ENCODE measurements at places on chromosomes 4 and X. TPM values are rescaled to one million over a fixed set of nuclear protein-coding genes. Genes with fewer than 3 reads are reported as not detected.

GRCh38 chrX:49978176-49978575 is 55.8 kb downstream of the CLCN5 start:
- no peak for DNase-seq

- DNase-seq = peak; percentile 52
These were observed 1119.6 kb downstream of the PCDH18 start for GRCh38 chr4:136412708-136413107.

DNA sequence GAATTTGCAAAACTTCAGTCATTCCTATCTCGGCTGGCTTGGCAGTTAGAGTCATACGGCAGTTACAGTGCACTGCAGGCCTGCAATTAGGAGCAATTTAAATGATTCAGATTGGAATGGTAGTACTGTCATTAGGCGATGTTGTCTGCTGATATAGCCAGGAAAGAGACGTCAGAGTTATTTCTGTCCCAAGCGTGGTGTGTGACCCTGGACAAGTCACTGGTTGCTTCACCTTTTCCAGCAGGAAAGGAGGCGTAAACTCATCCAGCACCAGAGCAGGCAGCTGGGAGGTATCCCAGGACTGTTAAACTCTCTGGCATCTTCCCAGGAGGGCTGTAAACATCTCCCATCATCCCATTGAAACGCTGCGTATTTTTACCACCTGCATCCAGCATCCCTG is 836 bp upstream of the LNX1 start:
- peak; percentile 50 for DNase-seq

GRCh38 chr4:165207016-165207430 is 338 bp upstream of the KLHL2 start:
- peak; percentile 35 for DNase-seq

GRCh38 chrX:107716816-107717700 is 58.5 kb downstream of the TSC22D3 start:
- peak; percentile 91 for DNase-seq

Gene DIAPH2
- 16.8 TPM for polyA plus RNA-seq

DNA sequence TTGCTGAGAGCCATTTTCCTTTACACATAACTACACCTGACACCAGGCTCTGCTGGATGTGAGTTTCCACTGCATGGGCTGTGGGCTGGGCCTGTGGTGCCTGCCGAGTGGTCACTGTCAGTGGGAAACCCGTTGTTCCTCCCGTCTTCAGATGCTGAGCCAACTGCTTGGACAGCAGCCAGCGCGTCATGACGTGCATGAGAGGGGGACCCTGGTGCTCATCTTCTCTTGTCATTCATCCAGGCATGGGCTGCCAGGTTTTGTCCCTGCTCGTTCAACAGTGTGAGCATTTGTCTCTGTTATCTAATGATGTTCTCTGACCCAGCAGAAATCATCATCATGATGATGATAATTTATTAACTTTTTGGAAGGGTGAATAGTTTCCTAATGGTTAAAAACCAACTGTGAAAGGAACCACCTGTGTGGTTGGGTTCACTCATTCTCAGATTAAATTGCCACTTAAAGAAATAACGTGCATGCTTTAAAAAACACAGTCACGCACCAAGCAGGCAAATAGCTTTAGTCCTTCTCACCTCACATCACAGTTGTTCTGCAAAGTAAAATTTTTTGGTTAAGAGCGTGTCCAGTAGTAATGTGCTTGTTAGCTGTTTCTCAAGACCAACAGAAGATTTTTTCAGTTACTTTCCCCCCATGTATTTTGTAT is 19.9 kb upstream of the CLDN34 start:
- DNase-seq = no peak

Gene TMEM144
- 1.3 TPM for polyA plus RNA-seq

DNA sequence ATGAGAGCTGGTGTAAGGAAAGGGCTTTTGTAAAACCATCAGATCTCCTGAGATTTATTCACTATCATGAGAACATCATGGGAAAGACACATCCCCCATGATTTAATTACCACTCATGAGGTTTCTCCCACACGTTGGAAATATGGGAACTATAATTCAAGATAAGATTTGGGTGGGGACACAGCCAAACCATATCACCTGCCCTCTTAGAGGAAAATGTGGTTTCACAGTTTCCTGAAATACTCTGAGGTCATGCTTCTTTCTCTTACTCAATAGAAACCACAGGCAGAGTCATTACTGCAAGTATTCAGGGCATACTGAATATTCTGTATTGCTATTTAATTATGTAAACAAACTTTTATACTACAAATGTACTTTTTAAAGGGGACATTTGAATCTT is 1453.3 kb downstream of the PCDH18 start:
- peak; percentile 82 for DNase-seq

Gene ABCG2
- 5.5 TPM for polyA plus RNA-seq

Gene KCTD8
- 0.19 TPM for polyA plus RNA-seq

- DNase-seq = peak; percentile 5
These were observed 274.5 kb downstream of the SLC7A11 start for GRCh38 chr4:137967480-137968190.

Gene HELT
- polyA plus RNA-seq = not detected

- DNase-seq = no peak
These were observed 13.4 kb upstream of the NAF1 start for GRCh38 chr4:163180090-163180489.

Gene SPATA18
- 7.2 TPM for polyA plus RNA-seq

GRCh38 chr4:36281384-36282106 is at the start of gene DTHD1:
Gene DTHD1 (plus strand): TSS chr4:36281616. CDS start chr4:36281759, 143 bp downstream.
- DNase-seq = peak; percentile 15

DNA sequence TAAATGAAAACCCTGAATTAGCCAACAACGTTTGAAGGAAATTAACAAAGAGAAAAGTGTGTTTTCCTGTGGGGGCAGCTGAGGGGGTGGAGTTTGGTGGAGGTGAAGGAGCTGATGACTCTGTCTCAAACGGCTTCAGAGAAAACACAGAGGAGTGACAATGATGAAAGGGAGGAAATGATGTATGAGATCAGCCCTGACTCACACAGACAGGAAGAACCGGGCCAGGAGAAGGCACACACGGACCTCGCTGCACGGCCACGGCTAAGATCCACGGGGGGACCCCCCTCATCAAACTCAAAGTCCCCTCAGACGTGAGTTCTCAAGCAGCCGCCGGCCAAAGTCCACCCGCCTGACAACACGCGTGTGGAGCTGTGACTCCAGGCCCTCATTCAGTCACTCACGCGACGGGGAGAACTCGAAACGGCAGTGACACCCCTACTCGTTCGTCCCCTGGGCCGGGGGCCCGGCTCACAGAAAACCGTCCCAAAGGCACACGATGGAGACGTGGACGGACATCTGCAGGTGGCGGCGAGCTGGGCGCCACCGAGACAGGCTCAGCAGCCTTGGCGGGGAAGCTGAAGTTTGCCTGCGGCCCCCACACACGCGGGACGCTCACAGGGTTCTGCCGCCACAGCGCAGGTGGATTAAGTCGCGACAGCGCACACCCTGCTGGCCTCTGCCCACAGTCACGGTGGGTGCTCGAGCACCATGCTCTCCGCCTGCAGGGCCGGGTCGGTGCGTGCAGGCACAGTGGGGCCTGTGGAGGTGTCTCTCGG is 28.8 kb downstream of the PPP2R3B start:
- DNase-seq = peak; percentile 74

DNA sequence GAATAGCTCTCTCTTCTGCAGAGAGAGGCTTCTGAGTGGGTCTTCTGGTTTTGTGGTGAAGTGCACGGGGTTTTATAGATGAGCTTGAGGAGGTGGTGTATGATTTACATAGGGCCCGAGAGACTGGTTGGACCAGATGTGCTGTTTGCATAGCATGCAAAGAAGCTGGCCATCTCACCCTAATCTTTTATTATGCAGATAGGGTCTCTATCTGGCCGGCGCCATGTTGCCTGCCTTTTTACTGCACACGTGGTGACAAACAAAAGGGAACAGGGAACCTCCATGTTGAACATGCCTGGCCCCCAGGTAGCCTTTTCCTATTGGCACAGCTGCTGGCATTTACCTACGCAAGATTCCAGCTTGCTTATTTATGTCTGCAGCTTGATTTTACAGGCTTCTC is 473.3 kb upstream of the FAM47C start:
- no peak for DNase-seq

GRCh38 chrX:115940888-115941332 is 229.6 kb upstream of the AGTR2 start:
- DNase-seq = peak; percentile 0

Gene PHOX2B
- not detected for polyA plus RNA-seq

DNA sequence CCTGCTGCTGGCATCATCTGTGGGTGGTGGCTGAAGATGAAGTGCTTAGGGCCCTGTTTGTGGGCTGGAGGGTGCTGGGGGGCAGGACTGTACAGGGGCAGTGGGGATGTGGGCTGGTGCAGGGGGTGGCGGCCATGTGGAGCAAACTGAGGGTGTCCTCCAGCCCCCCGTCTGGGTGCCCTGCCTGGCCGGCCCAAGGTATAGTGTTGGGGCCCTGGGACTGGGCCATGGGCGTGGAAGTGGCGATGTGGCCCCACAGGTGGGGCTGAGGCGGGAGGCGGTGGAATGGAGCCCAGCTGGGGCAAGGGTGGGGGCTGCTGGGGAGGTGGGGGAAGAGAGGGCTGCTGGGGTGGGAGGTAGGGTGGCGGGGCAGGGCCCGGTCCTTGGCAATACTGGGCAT is 9.5 kb upstream of the KDM5C start:
- DNase-seq = no peak

DNA sequence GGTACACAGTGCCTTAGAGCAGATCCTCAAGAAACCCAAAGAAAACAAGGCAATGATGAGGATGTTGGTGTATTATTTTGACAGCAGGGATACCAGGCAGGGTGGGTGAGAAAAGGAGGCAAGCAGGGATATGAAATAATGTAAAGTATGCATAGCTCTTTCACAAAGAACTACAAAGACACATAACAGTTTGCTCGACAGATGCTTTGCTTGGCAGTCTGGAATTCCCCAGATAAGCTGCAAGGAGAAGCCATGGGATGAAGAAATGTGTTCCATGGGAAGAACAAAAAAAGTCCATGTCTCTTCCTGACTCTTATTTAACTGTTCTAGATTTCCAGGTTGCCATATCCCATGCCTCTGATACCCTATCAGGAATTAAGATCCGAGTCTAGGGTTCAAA is 75.4 kb downstream of the FAM13A start:
- DNase-seq = no peak

GRCh38 chr4:18441676-18442075 is 420.1 kb upstream of the LCORL start:
- no peak for DNase-seq

DNA sequence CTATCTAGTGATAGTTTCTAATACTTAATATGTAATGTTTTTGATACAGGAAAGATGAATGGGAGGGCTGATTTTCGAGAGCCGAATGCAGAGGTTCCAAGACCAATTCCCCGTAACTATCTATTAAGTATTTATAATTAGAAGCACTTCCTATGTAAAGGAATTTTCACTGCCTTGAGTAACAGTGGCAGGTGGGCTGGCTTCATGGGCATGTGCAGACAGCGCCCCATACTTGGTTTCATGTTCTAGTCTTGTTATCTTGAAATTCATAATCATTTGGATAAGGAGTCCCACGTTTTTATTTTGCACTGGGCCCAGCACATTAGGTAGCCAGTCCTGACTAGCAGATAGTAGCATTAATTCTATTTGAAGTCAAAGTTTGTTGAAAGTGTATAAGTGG is 1.7 kb downstream of the OCIAD1 start:
- no peak for DNase-seq

Gene TCEAL5
- not detected for polyA plus RNA-seq

DNA sequence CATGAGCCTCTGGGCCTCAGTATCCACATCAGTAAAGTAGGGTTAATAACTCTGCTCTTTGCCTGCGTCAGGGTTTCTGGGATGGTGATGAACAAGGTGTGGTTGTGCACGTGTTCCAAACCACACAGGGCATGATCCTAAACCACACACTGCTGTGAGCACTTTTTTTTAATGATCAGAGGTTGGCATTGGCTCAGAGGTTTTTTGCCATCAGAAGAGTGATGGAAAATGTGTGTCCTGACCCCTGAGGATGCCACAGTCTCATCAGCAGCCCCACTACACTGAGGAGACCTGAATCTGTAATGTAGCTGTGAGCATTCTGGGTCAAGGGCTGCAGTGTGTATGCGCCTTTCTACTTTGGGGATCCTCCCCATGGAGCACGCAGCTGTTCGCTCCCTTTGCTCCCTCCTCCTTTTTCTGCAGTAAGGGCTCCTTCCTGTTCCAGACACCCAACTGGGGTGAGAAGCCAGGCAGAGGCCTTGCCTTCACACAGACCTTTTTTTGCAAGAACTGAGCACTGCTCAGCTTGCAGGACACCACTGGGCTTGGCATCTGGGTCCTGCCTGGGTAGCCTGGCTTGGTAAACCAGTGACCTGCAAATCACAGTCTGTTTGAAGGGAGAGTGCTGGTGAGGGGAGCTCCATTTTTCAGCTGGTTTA is 87.5 kb downstream of the MAMLD1 start:
- no peak for DNase-seq

DNA sequence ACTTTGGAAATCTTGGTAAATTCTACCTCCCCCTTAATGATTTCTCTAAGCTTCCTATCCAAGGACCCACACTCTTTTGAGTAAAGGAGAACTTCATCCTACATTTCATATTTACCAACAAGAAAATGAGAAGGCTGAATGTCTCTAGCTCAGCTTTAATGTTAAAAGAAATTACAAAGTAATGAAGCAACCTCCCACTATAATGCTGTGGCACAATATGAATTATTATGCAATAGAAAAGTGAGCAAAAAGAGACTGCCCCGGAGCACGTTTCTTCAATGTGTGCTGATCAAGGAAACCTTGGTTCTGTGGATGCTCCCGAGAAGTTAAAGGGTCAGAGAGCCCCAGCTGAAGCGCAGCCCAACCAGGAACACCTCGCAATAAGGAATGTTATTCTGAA is 9.1 kb upstream of the TBC1D1 start:
- DNase-seq = no peak

GRCh38 chrX:37332987-37333658 is 16.0 kb upstream of the PRRG1 start:
- no peak for DNase-seq

Gene EPHA5
- 0.16 TPM for polyA plus RNA-seq

GRCh38 chr4:147138171-147138570 is 192.5 kb upstream of the TTC29 start:
- DNase-seq = peak; percentile 43

Gene ARHGEF6
- 32.5 TPM for polyA plus RNA-seq

DNA sequence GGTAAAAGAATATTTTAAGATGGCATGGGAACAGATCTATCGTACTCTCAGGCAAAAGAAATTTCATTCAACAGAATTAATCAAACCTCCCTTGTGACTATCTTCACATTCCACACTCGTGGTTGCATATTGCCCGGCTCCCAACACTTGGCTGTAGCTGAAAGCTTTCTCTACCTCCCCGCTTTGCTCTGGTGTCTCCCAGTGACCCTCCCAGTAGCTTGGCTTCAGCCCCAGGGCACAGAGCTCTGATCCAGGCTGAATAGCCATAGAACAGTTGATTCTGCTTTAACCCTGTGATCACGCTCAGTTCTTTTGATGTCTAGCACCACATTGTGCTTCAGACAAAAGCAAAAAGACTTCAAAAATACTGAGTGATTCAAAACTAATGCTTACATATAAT is 24.6 kb downstream of the SLC7A11 start:
- DNase-seq = no peak

Gene SPANXA2
- not detected for polyA plus RNA-seq
